ENCODE measurements at places on chromosomes 6 and 20. TPM values are rescaled to one million over a fixed set of nuclear protein-coding genes. Genes with fewer than 3 reads are reported as not detected.

The NHLRC1 gene
- 2.5 TPM for total RNA-seq

The WFDC12 gene
- not detected for total RNA-seq

The NEU1 gene
- total RNA-seq = 73.1 TPM

The NFKBIL1 gene
- 52.6 TPM for total RNA-seq

The SLA2 gene
- total RNA-seq = 0.27 TPM

The MATN4 gene
- total RNA-seq = 0.10 TPM

The BPIFA1 gene
- total RNA-seq = not detected

The BNIP5 gene
- not detected for total RNA-seq

The VARS1 gene
- total RNA-seq = 122 TPM

The SYTL3 gene
- 17.4 TPM for total RNA-seq

The UBD gene
- total RNA-seq = 6.2 TPM

The SNX21 gene
- total RNA-seq = 87.6 TPM

The DEFB124 gene
- not detected for total RNA-seq

The AGER gene
- total RNA-seq = 1.7 TPM

The VGLL2 gene
- not detected for total RNA-seq

The CD24 gene
- 985 TPM for total RNA-seq
